Left ventricle myocardium superior (tissue), 1 donor: ENCODE measurements at places on chromosomes 13 and 19. TPM values are rescaled to one million over a fixed set of nuclear protein-coding genes. Genes with fewer than 3 reads are reported as not detected.
A peak's percentile ranks its signal among the peaks of the same experiment; 100 is the strongest.

SLITRK6 gene
- 1.9 TPM for total RNA-seq

RDH8 gene
- not detected for total RNA-seq

LILRB5 gene
- total RNA-seq = 5.5 TPM

ZNF431 gene
- 13.9 TPM for total RNA-seq

FGF22 gene
- total RNA-seq = not detected

CD33 gene
- 4.4 TPM for total RNA-seq

RTBDN gene
- total RNA-seq = not detected

OR7C1 gene
- total RNA-seq = not detected

SELENOV gene
- total RNA-seq = not detected

PROZ gene
- total RNA-seq = not detected

ZNF132 gene
- 5.6 TPM for total RNA-seq

SIGLEC8 gene
- 0.15 TPM for total RNA-seq

CRX gene
- total RNA-seq = not detected

ZNF135 gene
- total RNA-seq = 4.1 TPM

DNA sequence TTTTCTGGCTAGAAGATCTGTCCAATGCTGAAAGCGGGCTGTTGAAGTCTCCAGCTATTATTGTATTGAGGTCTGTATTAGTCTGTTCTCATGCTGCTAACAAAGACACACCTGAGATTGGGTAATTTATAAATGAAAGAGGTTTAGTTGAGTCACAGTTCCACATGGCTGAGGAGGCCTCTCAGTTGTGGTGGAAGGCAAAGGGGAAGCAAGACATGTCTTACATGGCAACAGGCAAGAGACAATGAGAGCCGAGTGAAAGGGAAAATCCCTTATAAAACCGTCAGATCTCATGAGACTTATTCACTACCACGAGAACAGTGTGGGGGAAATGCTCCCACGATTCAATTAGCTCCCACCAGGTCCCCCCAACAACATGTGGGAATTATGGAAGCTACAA, 980.4 kb downstream of the SLITRK5 start:
- DNase-seq = no peak

DNA sequence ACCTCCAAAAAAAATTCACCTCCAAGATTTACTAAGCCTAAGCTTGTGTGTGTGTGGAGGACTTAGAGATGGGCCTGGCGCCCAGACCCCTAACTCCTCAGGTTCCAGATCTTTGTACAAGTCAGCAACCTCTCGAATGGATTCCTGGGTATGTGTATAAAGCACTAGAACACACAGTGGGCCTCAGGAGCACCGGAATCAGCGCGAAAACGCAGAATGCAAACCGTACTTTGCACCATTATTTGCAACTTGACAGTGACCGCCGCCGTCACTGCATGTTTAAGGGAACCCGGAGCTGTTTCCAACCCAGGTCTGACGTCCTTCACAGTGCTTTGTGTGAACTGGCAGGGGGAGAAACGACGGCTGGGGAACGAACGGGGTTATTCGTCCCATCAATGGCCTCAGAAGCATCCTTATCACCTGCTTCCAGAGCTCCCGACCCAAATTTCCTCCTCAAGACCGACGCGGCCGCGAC, 688 bp downstream of the ZNF606 start:
- DNase-seq = no peak

- DNase-seq = no peak
Measured at GRCh38 chr13:91141543-91142061, 205.9 kb upstream of the MIR17HG start.

GRCh38 chr13:95137096-95137495, 164.2 kb downstream of the ABCC4 start:
- no peak for DNase-seq

- DNase-seq = no peak
Measured at GRCh38 chr13:73943965-73944233, 190.3 kb downstream of the KLF12 start.

- DNase-seq = no peak
Measured at GRCh38 chr19:2952953-2953481, 8.2 kb upstream of the ZNF77 start.

GRCh38 chr19:11948646-11949045, 16.2 kb upstream of the ZNF763 start:
- no peak for DNase-seq

GRCh38 chr19:52206481-52206880, 16.6 kb downstream of the PPP2R1A start:
- DNase-seq = peak; percentile 64

DNA sequence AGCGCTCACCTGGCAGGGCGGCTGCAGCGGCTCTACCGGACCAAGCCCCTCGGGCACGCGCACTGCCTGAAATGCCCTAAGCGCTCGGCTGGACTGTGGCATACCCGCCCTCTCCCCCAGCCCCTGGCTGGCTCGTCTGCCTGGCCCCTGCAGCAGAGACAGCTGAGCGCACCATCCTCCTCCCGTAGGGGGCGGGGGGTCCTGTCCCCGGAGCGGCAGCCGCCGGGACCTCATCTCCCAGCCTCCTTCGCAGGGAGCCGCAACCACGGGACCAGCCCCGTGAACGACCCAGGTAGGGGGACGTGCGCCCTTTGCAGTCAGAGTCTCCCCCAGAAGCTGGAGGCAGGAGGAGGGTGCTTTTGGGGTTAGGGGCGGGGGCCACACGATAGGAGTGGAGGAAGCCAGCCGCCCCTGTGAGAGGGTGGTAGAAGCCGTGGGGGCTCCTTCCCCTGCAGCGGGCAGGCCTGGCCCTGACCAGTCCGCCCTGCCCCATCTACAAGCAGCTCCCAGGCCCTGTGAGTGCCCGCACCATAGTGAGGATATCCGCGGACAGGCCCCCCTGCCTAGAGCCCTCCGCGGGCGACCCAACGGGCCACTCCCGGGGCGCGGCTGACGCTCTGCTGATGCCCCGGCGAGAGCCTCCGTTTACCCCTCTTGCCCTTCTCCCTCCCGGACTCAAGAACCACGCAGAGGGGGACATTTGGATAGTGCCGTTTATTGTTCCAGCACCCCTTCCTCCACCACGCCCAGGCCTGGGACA, 34.2 kb downstream of the ZNF787 start:
- no peak for DNase-seq

DNA sequence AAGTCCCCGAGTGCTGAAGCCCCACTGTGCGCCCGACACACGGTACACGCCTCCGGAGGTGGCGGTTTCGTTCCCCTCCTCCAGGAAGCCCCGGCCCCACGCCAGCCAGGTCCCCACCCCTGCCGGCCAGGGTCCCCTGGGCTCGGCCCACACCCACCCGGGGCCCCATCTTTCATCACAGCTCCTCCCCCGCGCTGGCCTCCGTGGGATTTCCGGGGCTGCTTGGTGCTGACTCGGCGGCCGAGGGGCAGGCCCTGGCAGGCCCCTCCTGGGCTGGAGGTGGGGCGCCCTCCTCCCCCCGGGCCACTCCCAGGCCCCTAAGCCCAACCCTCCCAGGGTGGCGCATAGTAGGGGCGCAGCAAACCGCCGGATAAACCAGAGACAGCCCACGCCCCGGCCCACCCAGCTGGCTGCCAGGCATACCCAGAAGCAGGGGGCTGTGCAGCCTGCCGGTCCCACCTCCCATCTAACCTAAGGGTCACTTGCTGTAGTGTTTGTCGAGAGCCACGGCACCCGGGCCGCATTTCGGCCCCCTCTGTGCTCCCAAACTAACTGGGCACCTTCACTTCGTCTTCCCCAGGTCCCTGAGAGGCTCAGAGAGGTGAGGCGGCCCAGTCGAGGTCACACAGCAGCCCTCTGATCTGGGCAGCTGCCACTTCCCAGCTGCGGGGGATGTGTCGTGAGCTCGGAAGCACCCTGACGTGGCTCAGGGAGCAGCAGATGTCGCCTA, 6.6 kb downstream of the ZBTB7A start:
- peak; percentile 81 for DNase-seq

DNA sequence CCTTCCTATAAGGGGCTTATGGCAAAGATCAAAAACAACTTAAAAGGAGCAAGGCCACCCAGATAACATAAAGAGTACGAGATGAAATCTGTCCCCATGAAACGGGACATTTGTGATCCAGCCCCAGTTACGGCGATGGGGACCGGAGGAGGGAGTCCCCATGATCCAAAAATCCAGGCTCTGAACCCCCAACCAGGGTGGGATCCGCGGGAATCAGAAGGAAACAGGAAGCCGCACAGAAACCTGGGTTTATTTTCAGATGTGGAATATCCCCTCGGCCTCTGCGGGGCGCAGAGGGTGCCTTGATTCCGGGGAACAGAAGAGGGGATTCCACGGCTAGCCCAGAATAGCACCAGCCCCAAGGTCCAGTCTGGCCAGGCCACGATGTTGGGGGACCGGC, 5.0 kb downstream of the PTPRS start:
- no peak for DNase-seq

DNA sequence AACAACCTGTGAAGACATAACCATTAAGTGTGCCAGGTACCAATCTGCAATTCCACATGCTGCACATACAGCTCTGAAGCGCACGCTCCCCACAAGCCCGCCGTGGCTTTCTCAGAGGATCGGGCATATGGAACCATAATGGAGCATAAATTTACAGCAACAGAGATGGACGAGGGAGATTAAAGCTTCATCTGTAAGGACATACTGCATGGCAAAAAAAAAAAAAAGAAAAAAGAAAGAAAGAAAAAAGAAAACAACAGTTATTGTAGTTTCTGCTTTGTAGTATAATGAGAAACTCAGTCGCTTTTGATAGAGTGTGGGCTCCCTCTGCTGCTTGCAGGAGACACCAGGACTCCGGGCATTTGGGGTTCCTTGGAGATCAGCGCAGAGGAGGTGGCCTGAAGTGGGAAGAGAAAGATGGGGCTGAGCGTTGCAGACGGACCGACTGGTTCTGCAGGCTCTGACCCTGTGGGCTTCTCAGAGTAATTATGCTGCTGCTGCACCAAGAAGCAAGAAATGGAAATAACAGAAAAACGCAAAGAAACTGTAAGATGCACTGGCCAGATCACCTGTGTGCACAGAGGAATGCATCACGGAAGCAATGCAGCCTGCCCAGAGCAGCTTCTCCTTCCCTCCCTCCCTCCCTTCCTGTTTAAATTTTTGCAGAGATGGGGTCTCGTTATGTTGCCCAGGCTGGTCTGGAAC, 10.8 kb upstream of the PDCD5 start:
- DNase-seq = no peak

DNA sequence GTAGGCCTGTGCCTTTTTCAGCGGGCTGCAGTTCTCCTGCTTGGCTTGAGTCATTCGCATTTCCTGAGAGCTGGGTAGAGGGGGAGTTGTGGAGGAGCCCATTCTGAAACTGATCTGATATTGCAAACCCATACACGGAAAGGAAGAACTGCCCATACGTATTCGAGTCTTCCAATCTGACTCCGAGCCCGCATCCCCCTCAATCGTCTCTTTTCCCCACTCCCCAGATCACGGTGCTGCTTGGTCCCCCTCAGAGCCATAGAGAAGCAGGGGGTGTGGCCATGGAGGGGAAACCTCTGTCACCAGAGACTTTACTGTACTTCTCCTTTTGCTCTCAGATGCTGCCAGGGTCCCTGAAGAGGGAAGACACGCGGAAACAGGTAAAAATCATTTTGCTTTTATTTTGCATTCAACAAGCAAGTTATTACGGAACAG, at the start of gene CD22:
Gene CD22, plus strand, starts transcription at position 337 of the 435 bp plus-strand sequence. CDS start 2,854 bp downstream, outside the sequence.
- no peak for DNase-seq

GRCh38 chr13:112506046-112506445, 81.9 kb downstream of the TUBGCP3 start:
- no peak for DNase-seq

DNA sequence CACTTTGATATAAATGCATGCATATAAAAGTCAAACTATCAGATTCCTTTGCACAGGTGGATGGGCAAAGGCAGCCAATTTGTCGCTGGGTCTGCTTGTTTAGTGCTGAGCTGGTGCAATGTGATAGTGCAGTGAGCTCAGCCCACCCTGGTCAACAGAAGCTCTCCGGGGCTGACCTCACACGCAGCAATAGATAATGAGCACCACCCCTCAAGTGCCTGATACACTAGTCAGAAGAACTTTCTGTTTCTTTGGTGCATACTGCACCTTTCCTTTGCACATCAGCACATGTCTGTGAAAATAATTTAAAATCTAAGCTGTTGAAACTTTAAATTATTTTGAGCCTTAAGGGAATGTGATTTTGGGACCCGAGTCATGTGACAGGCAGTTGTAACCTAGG, 20.2 kb downstream of the ATP8A2 start:
- no peak for DNase-seq

DNA sequence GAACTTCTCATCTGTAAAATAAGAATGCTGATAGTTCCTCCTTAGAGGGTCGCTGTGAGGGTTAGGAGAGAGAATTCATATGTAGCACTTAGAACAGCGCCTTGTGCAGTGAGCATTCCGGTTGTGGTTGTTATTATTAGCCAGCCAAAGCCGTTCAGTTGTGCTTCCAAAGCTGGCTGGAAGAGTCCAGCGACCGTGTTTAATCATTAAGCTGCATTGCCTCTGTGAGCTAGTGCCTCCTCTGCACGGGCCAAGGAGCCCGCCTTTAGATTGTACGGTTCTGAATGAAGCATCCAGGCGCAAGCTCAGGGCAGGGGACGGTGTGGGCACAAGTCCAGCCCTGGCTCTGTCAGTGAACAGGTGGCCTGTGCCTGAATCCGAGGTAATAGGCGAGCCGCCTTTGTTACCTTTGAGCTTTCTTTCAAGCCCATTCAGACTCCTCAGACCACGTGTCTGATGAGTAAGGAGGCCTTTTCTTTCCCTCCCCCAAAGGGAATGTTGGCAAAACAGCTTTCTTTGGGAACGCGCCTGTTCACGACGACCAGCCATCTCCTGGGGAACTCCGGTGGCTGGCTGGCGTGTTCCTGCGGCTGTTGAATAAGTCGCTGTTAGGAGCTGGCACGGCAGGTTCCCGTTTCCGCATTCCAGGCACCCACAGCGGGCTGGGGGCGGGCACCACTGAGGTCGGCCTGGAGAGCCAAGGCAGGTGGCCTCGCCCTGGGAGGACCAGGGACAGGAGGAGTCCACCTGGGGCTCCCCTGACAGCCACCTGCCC, 25.1 kb downstream of the SIPA1L3 start:
- peak; percentile 48 for DNase-seq

GRCh38 chr13:26377038-26377437, 123.1 kb downstream of the CDK8 start:
- no peak for DNase-seq

- DNase-seq = no peak
Measured at GRCh38 chr19:39248806-39249205, at the start of gene IFNL4. IFNL4 (minus strand) TSS chr19:39248856.

GRCh38 chr19:35429698-35430408, 18.2 kb upstream of the FFAR2 start:
- no peak for DNase-seq

DNA sequence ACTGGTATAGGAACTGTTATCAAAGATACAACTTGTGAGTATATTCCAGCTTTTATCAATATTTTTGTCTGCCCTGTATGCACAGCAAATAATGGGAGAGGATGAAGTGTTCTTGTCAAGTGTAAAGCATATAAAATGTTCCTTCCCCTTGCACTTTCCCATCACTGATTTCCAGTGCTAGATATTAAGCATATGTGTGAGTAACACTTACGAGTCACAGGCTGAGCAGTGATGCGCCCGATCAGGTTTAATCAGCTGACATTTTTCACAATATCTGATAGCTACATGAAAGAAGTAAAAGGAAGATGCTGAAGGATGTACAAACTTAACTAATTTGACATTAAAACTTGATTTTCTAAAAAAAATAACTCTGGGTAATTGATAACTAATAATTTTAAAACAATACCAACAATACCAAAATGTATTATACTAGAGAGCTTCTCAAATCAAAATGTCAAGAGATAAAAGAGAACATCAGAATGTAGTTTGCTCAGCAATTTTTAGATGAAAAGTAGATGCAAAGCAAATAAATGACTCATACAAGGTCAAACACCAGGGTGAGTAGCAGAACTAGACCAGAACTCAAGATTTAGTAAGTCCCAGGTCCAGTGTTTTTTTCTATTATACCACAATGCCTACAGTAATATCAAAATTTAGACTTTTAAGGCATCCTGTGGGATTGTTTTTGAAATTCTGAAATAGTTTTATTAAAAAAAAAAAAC, 56.4 kb downstream of the ZDHHC20 start:
- no peak for DNase-seq
